Subcutaneous preadipocyte (primary cell): ENCODE measurements at places on chromosomes 13 and 19. TPM values are rescaled to one million over a fixed set of nuclear protein-coding genes. Genes with fewer than 3 reads are reported as not detected.

Gene GPC5
- not detected in 2 replicates for total RNA-seq

Gene OR4F17
- total RNA-seq = not detected in 2 replicates

Gene PRTN3
- not detected in 2 replicates for total RNA-seq

Gene MCEMP1
- total RNA-seq = not detected in 2 replicates

Gene FAM124A
- 1.4 and 1.8 TPM in 2 replicates for total RNA-seq

Gene SBK3
- 0.37 TPM in 1 of 2 replicates, not detected in the other for total RNA-seq

Gene SIAH3
- not detected in 2 replicates for total RNA-seq

Gene PSG4
- 0.37 and 0.59 TPM in 2 replicates for total RNA-seq

Gene PRKCG
- total RNA-seq = not detected in 2 replicates

Gene CFD
- 8.0 and 144 TPM in 2 replicates for total RNA-seq

Gene LILRB2
- not detected in 2 replicates for total RNA-seq

Gene CGB2
- total RNA-seq = not detected in 2 replicates

Gene SERPINE3
- under 0.01 TPM in 1 of 2 replicates, not detected in the other for total RNA-seq

Gene ZNF433
- 0.98 and 1.5 TPM in 2 replicates for total RNA-seq
